MCF 10A (cell line): ENCODE measurements at places on chromosomes 2 and 18. TPM values are rescaled to one million over a fixed set of nuclear protein-coding genes. Genes with fewer than 3 reads are reported as not detected.
A peak's percentile ranks its signal among the peaks of the same experiment; 100 is the strongest.

The DOK6 gene
- total RNA-seq = not detected in 2 replicates

The CLEC4F gene
- not detected in 2 replicates for total RNA-seq

The CD207 gene
- not detected in 2 replicates for total RNA-seq

The EGR4 gene
- 0.22 and 0.37 TPM in 2 replicates for total RNA-seq

- DNase-seq = no peak
Observed at GRCh38 chr2:76861708-76862107, 660.5 kb downstream of the LRRTM4 start.

DNA sequence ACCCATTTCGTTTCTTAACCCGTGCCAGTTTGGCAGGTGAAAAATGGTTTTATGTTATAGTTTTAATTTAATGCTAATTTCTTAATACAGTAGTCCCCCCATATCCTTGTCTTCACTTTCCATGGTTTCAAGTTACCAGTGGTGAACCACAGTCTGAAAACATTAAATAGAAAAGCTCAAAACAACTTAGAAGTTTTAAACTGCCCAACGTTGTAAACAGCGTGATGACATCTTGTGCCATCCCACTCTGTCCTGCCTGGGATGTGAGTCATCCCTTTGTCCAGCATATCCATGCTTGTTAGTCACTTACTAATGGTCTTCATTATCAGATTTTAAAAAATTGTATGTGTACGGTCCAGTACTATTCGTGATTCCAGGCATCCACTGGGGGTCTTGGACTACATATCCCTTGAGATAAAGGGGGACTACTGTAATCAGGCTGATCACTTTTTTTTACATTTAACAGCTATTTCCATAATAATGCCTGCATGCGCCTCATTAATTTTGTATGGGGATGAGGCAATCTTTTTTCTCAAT is 31.9 kb downstream of the SLC66A3 start:
- peak; percentile 58 for DNase-seq

- no peak for DNase-seq
Observed at GRCh38 chr2:113216321-113216720, 42.5 kb downstream of the PSD4 start.

DNA sequence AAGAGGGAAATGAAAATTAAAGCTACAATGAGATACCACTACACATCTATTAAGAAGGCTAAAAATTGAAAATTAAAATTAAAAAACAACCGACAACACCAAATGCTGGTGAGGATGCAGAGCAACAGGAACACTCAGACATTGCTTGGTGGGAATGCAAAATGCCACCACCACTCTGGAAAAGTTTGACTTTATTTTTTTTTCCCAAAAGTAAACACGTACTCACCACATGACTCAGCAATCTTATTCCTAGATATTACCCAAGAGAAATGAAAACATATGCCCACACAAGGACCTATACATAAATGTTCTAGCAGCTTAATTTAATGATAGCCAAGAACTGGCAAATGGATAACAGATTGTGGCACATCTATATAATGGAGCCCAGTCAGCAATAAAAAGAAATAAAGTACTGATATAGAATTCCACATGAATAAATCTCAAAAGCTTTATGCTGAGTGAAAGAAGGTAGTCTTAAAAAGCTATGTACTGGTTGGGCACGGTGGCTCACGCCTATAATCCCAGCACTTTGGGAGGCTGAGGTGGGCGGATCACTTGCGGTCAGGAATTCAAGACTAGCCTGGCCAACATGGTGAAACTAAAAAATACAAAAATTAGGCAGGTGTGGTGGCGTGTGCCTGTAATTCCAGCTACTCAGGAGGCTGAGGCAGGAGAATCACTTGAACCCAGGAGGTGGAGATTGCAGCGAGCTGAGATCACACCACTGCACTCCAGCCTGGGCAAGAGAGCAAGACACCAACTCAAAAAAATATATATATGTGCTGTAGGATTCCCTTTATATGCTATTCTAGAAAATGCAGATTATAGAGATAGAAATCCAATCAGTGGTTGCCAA is 4.2 kb upstream of the PROC start:
- DNase-seq = peak; percentile 73

DNA sequence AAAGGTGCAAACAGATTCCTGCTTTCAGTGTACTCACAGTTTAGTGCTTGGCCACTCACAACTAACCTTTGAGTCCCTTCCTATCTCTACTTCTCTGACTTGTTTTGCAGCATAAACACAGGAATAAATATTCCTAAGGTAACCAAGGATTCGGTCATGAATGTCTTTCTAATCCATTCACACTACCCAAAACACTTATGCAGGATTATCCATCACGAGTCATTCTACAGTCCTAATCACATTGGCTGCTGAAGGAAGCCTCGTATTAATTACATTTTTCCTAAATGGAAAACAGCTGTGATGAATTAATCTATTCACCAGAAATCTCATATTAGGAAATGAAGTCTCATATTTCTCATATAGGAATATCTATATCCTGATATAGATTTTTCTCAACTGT is 16.3 kb downstream of the RDH14 start:
- no peak for DNase-seq

DNA sequence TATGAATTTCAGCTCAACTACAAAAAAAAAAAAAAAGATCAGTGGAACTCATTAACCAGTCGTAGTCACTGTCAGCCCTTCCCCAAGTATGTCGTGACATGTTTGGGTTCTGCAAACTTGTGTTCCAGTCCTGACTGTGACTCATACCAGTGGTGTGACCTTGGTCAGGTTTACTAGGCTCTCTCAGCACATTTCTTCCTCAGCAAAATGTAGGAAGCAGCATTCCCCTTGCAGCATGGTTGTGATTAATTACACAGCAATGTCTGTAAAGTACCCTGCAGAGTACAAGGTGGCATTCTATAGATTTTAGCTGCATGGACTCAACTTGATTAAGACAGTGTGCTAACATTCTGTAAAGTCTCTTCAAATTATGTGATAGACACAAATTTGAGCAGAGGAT is 156.9 kb downstream of the LAMA1 start:
- DNase-seq = peak; percentile 48

DNA sequence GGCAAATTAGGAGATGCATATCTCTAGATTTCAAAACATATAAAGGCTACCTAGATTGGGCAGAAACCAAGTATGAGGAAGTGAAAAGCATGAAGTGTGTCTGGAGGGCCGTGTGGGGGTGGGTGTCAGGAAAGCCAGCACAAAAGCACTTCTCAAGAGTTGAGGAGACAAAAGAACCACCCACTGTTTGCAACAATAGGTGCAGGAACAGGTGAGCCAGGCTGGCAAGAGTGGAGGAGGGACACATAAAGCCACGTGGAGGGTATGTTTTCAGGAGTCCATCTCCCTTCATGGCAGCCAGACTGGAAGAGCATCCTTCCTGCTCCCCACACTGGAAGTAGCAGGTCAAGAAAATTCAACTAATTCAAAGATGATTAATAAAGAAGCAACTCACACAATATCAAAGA is 96.4 kb downstream of the CERS6 start:
- DNase-seq = no peak

- DNase-seq = no peak
Observed at GRCh38 chr18:35746826-35747339, 165.3 kb downstream of the GALNT1 start.

DNA sequence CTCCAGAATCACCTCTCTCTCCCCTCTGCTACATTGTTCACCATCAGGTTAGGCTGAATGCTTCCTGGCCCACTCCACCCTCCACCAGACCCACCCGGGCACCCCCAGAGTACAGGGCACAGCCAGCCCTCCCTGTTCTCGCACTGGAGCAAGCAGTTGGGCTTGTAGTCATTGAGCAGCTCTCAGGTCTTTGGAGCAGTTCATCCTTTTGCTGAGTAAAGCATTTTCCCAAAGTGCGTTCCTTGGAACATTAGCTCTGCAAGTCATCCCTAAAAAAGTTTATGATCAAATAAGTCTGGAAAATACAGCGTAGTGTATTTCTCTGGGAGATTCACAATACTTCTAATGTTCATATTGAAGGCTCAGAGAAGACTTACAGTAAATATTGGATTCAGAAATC is 103.5 kb upstream of the DAPL1 start:
- no peak for DNase-seq

DNA sequence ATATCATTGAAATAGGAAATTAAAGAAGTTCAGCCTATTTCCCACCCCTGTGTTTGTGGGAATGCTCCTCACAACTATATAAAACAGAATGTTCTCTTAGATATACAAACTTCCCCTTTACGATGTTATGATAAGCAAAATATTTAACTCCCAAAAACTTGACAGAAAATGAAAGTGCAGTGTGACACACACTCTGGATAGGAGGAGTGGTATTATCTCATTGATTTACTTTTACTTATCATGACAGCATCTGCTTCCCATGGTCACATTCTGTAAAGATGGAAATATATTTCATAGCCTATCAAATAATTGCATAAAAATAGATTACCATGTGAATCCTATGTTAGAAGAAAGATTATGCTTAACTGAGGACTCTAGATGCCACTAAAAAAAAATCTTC is 96.6 kb upstream of the STK17B start:
- no peak for DNase-seq

- peak; percentile 93 for DNase-seq
Observed at GRCh38 chr2:236769981-236770671, 200.5 kb downstream of the ACKR3 start.

GRCh38 chr2:63790906-63791305 is 50.8 kb upstream of the UGP2 start:
- DNase-seq = peak; percentile 78

DNA sequence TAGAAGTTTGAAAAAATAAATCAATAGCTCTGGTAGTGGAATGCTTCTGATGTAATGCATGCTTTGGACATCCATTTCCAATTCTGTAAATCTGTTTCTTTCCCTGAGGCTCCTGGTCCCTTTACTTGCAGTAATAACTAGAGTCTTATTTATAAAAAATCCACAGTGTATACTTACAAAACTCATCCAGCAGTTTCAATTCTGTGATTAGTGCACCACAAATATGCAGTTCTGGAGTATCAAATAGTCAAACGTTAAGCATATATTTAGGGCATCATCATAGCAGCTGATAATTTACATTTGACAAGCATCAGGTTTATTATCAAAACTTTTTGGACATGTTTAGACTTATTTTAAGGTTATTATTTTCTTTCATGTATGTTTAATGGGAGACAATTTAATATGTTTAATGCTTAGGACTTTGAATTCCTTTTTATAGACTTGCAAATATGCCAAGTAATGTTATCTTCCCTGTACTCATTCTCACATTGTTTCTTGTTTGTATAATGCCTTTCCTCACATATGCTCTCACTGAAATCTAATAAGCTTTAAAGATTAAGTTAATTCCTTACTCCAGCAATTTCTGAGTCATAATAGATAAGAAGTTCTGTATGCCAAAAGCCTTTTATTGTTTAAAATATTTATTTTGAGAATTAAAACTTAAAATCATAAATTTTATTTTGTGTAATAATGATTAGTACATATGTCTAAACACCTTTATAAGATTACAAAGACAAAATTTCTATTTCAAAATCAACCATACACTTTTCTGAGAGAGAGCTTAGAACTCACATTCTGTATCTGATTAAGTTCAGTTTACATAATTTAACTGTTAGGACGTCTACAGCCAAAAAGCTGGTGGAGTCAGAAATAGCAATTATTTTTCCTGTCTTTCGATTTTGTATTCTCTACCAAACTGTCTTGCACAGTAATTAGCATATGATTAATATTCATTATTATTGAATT is 341.5 kb upstream of the TMEFF2 start:
- DNase-seq = no peak

GRCh38 chr2:85179541-85179940 is 46.3 kb downstream of the TCF7L1 start:
- no peak for DNase-seq
